ENCODE measurements at places on chromosomes 4 and X. TPM values are rescaled to one million over a fixed set of nuclear protein-coding genes. Genes with fewer than 3 reads are reported as not detected.

DNA sequence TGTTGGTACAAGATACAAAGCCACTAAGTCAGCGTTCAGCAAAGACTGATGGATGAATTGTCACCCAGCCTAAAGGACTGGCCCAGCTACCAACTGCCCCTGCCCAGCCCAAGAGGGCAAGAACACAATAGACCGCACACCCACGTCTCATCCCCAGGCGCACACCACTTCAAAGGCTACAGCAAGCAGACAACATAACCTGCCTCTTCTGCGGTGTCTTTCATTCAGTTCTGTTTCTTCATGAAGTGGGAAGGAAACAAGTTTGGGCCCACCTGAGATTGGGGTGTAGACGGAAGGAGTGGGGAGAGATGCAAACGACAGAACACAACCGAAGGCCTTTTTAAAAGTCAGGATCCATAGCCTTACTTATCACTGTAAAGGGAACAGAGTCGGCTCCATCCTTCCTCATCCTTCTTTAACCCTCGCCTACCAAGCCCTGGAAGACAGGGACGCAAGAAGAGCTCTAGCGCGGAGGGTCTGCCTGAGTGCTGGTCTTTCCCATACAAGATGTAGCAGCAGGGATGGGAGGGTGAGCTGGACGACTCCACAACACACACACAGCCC is 691 bp downstream of the SCARB2 start:
- no peak for DNase-seq

GRCh38 chr4:102594000-102594399 is 92.8 kb downstream of the NFKB1 start:
- no peak for DNase-seq

GRCh38 chr4:186701273-186701672 is 22.4 kb downstream of the FAT1 start:
- no peak for DNase-seq

DNA sequence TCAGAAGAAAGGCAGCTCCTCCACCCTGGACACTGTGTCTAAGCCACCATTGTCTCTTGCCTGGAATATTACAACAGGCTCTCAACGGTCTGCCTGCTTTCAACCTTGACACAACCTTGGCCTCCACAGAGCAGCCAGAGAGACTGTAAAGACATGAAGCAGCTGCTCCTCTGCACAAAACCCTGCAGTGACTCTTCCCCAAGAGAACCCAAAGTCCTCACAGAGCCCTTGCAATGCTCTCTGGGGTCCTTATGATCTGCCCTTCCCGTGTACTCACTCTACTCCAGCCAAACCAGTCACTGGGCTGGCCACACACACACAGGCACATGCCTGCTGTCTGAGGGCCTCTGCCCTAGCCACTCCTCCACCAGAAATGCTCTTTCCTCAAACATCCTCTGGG is 75.9 kb upstream of the CPEB2 start:
- DNase-seq: no peak

DNA sequence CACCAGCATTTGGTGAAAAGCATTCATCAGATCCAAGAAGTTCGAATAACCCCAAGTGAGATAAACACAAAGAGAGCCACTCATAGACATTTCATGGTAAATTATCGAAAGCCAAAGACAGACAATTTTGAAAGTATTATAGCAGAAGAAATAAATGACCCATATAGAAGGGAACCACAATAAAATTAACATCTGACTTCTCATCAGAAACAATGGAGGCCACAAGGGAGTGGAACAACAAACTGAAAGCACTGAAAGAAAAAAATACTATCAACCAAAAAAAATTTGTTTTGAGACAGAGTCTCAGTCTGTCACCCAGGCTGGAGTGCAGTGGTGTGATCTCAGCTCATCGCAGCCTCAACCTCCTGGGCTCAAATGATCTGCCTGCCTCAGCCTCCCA is 12.3 kb downstream of the DUSP9 start:
- no peak for DNase-seq

- no peak for DNase-seq
Observed at GRCh38 chr4:89331686-89332544, 24.3 kb upstream of the GPRIN3 start.

GRCh38 chr4:41692717-41693345 is 55.7 kb downstream of the PHOX2B start:
- no peak for DNase-seq

DNA sequence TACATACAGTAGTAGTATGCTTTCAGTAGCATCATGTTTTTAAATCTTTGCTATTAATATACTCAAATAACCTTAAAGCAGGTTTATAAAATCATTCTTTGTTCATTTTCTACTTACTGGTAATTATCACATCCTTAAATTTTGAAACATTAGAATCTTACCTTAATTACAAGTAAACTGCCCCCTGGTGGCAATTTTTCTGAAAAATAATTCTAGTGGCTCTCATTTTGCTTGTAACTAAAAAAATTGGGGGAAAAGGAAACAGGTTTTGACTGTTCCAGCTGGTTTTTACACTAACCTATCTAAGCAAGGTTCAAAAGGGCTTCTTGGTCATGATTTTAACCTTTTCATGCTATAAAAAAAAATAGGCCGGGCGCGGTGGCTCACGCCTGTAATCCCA is 18.5 kb upstream of the DCAF4L1 start:
- no peak for DNase-seq

DNA sequence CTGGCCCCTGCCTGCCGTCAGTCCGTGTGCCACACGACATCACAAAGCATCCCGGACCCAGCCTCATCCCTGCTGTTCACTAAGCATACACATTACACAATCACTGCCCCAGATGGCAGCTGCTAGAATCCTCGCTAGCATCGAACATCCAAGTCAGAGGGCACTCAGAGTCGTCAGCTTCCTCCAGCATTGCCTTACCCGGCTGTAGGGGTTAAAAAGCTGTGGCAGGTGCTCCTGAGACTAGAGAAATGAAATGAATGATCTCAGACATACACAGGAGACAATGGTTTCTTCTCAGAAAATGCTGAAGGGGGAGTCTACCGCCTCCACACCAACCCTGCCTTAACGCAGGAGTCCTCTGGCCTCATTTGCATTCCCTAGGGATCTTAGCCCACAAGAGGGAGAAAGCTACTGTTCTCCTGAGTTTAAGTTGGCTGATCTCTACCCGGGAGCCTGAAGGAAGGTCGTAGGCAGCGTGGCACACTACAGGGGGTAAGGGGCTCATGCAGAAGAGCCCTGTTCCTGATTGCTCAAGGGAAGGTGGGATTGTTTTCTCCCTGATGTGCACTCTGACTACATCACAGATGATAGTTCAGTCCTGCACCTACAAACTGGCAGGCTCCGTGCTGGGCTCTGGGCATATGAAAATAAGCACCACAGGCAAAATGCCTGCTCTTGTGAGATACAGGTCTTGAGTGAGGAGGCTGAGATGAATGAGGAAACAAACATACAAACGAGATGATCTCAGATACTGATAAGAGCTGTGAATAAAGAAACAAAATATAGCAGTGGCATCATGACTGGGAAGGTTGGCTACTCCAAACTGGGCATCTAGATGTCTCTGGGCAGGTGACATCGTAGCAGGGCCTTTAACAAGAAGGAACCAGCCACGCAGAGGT is 2.6 kb upstream of the KIAA0232 start:
- no peak for DNase-seq

DNA sequence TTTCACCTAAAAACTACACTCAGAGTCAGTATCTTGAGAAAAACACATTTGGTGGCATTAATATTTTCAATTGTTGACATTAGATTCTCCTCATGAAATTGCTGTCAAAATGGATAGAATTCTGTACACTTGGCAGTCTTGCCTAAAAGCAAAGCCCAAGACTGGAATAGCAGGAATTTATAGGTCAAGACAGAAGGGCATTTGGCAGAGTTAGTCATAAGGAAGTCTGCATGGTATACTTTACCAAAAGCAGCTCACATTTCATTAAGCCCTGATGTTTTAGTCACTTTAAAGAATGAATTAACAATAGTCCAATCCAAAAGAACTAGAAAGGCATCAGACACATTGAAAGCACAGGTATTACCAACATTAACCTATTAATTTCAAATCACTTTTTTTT is 7.1 kb downstream of the CCDC160 start:
- no peak for DNase-seq

GRCh38 chr4:95124906-95125504 is 367.2 kb downstream of the BMPR1B start:
- DNase-seq: peak; percentile 36

- no peak for DNase-seq
Observed at GRCh38 chr4:7518871-7519637, 84.3 kb upstream of the PSAPL1 start.

DNA sequence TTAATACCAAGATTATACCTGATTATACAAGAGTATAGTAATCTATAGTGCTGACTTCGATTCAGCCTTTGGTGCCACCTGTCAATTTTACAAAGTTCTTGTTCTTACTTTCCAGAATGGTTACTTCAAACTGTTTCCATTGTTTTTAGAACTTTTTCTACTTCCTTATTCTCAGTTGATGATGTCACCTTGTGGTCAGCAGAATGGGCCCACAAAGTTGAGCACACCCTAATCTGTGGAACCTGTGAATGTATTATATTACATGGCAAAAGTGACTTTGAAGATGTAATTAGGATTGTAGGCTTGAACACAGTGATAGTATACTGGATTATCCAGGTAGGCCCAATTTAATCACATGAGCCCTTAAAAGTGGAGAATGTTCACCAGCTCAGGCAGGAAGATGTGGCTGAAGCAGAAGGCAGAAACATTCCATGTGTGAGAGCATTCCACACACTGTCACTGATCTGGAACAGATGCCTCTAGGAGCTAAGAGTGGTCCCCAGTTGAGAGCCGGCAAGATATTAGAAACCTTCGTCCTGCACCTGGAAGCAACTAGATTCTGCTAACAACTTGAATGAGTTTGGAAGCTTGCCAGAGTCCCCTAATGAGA is 6.3 kb upstream of the SGMS2 start:
- no peak for DNase-seq

DNA sequence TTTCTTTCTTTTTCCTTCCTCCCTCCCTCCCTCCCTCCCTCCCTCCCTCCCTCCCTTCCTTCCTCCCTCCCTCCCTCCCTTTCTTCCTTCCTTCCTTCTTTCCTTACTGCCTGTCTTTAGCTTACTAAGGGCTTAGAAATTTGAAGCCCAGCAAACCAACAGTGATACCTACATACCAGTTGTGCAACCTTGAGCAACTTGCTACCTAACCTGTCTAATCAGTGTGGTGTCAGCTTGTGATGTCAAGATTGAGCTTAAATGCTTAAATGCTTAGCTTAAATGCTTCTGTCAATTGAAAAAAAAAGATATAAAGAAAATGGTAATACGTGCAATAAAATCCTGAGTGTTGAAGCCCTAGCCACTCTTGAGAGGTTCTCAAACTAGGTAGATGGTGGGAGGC is 728.6 kb downstream of the TRIML1 start:
- no peak for DNase-seq

DNA sequence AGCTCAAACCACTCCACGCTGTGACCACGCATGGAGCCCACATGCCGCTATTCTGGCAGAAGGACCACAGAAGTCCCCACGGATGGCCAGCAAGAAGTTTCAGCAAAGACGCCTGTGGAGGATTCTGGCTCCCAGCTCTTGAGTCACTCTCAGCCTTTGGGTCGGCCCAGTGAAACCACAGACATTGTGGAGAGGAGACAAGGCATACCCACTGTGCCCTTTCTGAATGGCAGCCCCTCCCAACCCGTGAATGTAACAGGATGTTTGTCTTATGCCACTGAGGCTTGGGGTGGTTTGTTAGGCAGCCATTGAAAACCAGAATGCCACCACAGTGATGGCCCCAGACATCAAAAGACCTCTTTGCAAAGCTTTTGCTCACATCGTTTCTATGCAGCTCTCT is 42.7 kb downstream of the ABLIM2 start:
- no peak for DNase-seq

DNA sequence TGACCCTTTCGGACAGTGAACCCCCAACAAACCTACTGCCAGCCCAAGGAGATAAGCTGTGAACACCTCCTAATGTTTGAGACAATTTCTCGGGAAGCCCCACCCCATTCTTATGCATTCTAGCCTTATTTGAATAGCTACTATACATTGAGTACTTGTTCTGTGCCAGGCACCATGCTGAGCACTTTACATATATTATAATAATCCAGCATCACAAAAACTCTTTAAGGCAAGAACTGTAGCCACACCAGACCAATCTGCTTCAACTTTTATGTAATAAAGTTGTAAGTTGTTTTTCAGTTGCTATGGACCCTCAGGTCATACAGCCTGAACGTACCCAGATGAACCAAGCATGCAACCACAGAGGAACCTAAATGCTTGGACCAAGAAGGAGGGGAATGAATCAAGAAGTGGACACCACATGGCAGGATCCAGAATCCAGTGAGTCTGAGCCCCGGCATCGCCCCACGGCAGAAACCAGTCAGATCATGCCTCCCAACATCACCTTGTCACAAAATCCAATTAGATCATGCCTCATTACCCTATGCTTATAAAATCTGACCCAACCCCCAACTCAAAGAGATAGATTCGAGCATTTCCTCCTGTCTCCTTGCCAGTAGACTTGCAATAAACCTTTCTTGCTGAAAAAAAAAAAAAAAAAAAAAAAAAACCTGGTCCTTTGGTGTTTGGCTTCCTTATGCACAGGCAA is 225.0 kb downstream of the QDPR start:
- DNase-seq: no peak

GRCh38 chr4:40672528-40673522 is 43.2 kb upstream of the RBM47 start:
- DNase-seq: no peak

GRCh38 chr4:53682908-53683307 is 91.6 kb upstream of the LNX1 start:
- DNase-seq: no peak

DNA sequence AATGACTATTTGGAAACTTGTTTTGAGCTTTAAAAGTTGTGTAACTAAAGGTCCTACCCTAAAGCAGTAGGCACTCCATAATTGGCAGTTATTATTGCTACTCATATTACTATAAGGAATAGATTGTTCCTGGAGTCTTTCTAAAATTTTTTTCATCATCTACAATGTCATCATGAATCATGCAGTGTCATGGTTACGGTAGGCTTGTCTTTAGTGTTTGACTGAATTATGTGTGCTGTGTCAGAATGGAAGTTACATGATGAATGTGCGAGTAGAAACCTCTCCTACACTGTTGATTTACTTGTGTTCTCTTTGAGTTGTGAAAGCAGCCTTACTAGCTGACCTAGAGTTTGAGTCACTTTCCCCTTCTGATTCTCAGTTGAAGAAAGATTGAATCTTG is 1099.9 kb downstream of the RAPGEF2 start:
- DNase-seq: no peak

- no peak for DNase-seq
Observed at GRCh38 chrX:816411-816810, 185.8 kb downstream of the SHOX start.

MID1IP1 gene
- 11.0 TPM for polyA plus RNA-seq

EDA2R gene
- polyA plus RNA-seq: 8.9 TPM

CRMP1 gene
- 19.4 TPM for polyA plus RNA-seq

ADH1B gene
- polyA plus RNA-seq: 10.4 TPM

EXOC1L gene
- not detected for polyA plus RNA-seq

TMSB15A gene
- polyA plus RNA-seq: 9.8 TPM

CT55 gene
- polyA plus RNA-seq: 0.42 TPM

XAGE1B gene
- polyA plus RNA-seq: 0.30 TPM

IL3RA gene
- 18.7 TPM for polyA plus RNA-seq

SSX4 gene
- polyA plus RNA-seq: not detected

PPBP gene
- polyA plus RNA-seq: 2.8 TPM

IL9R gene
- not detected for polyA plus RNA-seq
